ENCODE measurements at places on chromosomes 11 and 22.

GRCh38 chr11:88337987-88338668 is 592 bp upstream of the CTSC start:
- peak; percentile 70 for DNase-seq

DNA sequence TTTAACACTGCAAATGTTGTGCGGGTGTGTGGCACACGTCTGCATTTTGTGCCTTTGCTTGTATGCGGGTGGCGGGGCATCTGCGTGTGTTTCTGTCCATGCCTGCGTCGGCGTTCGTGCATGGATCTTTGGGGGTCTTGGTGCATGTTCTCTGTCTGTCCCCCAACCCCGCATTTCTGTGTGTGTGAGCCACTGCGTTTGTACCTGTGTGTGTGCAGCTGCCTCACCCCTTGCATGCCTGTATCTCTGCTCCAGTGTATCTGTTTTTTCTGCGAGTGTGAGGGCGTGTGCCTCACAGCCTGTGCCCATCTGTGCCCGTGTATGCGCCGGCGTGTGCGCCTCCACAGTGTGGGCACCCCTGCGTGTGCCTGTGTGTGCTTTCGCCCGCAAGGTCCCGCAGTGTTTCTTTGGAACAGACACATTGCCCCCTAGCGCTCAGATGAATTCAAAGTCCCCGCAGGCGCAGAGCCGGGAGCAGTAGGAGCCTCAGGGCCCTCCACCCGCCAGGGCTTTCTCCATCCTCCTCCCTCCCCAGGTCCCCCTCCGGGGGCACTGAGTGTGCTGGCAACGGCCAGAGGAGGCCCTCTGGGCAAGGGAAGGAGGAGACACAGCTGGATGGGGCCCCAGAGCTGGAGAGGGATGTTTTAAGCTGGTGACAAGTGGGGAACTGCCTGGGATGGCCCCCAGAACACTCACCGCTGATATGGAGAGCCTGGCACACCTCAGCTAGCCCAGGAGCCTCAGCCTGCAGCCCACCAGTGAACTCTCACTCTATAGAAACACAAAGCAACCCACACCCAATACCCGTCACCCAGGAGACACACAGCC is 3.1 kb upstream of the MN1 start:
- peak; percentile 55 for DNase-seq

DNA sequence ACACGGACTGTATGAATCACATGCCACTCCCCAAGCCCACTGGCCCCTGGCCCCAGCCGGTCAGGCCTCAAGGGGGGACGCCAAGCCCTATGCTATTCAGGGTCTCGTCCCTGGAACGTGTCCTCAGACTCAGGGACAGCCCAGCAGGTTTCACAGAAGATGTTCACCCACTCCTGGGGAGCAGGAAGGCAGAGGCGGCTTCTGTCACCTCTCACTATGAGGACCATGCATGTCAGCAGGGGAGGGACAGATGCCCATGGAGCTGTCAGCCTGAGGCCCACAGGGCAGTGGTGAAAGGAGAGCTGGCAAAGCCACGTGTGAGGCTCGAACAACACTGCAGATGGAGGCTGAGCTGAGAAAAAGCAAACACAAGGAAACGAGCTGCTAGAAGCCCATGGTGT is 192.0 kb downstream of the SHANK2 start:
- DNase-seq: no peak

DNA sequence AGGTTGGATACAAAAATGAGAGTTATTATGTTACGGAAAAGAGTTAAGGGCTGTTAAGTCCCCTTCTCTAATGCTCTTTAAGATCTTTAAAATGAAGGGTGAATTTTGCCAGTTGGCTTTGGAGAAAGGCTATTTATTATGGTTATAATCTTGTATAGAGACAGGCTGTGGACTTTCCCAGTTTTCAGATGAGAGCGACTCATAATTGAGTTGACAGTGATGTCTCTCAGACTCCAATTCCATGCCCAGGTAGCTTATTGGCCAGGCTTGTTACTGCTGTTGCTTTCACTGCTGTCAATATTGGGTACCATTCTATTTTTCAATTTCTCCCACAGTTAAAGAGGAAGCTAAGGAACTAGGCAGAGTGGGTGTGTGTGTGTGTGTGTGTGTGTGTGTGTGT is 13.1 kb downstream of the ENDOD1 start:
- DNase-seq: no peak

- no peak for DNase-seq
These were observed 50.4 kb upstream of the SEPTIN5 start for GRCh38 chr22:19663821-19664355.

- DNase-seq: no peak
These were observed 30.5 kb downstream of the LRRC10B start for GRCh38 chr11:61539006-61539405.

DNA sequence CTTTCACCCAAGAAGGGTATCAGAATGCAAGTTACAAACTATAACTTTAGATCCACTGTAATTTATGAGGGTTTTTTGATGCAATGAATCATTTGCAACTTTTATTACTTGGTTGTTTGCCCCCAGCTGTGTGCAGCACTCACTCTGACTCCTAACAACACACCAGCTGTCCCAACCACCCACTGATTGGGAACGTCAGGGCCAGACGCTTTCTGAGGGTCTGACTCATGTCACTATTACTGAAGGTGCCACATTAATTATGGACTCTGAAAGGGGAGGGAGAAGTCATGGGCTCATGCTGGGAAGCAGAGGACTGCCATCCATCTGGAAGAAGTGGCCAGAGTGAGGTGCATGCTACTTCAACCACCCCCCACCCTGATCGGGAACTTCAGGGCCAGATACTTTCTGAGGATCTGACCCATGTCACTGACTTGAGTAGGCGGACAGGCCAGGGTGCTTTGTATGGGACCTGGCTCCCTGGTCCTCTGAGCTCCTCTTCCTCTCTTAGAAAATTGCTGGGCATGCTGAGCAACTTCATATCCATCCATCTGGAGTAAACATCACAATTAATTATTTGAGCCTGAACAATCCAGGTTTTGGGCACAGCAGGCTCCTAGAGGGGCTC is 44.9 kb upstream of the DRD2 start:
- DNase-seq: no peak

- no peak for DNase-seq
These were observed 6.9 kb upstream of the STIP1 start for GRCh38 chr11:64178951-64179639.

GRCh38 chr11:77779935-77780334 is 40.6 kb downstream of the RSF1 start:
- no peak for DNase-seq
